HT-29 (cell line): ENCODE measurements at places on chromosomes 16 and 17. TPM values are rescaled to one million over a fixed set of nuclear protein-coding genes. Genes with fewer than 3 reads are reported as not detected.

- no peak for DNase-seq
Observed at GRCh38 chr17:35817196-35817595, 7.9 kb downstream of the TAF15 start.

DNA sequence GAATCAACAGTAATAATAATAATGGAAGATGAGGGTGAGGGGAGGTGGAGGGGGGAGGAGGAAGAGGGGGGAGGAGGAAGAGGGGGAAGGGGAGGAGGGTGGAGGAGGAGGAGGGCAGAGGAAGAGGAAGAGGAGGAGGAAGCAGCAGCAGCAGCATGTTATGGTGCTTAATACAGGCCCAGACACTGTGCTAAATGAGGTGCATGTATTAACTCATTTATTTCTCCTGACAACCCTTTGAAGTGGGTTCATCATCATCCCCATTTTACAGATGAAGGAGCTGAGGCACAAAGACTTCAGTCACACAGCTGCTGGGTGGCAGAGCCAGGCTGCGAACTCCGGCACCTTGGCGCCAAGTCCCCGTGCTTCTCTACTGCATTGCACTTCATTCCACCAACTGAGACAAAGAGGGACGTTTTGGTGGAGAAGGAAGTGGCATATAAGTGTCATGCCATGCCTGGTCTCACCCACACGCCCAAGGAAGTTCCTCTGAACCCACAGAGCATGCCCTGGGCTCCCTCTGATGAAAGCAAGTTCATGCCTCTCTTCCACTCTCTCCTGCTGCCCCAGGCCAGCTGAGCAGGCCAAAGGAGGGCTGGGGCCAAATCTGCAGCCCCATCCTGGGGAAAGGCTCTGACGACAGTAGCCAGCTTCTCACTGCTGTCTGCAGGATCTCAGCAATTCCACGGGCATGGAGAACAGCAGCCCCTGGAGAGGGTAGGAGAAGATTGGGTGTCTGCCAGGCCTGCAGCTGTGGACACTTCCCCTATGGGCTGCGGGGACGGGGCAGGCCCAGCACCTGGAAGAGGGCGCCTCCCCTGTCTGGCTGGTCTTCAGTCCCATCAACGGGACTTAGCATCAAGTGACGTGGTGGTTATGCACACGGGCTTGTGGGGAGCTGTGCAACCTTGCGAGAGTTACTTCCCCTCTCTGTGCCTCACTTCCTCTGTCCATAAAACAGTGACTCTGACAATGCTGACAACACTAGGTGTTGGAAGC lies 21.8 kb downstream of the XYLT1 start:
- no peak for DNase-seq

GRCh38 chr16:85019659-85020245 lies 7.8 kb upstream of the KIAA0513 start:
- DNase-seq, result no peak

DNA sequence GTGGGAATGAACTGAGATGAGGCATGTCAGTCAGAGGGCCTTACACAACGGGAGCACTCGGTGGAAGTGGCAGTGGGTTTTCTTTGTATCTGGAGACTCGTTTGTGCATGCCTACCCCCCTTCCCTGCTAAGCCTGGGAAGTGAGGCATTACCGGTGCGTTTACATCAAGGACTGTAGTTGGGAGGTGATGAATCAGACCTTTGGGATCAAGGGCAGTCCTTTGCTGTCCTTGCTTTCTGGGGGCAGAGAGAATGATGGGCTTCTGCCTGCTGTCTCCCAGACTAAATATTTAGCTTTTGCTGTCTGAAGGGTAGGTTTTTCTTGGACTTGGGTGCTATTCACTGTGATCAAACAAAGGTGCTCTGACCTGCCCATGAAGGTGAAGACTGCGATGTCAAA lies 83.0 kb downstream of the WWP2 start:
- DNase-seq, result no peak

The KRTAP17-1 gene
- not detected in 2 replicates for total RNA-seq

- DNase-seq, result no peak
Observed at GRCh38 chr16:10751291-10751697, 7.7 kb downstream of the NUBP1 start.
